ENCODE measurements at places on chromosomes 11 and 22.
A peak's percentile ranks its signal among the peaks of the same experiment; 100 is the strongest.

GRCh38 chr11:121722431-121723245 lies 269.9 kb upstream of the SORL1-AS1 start:
- peak; percentile 64 for DNase-seq

- no peak for DNase-seq
Measured at GRCh38 chr22:34429314-34429713, 509.0 kb upstream of the LARGE1 start.

DNA sequence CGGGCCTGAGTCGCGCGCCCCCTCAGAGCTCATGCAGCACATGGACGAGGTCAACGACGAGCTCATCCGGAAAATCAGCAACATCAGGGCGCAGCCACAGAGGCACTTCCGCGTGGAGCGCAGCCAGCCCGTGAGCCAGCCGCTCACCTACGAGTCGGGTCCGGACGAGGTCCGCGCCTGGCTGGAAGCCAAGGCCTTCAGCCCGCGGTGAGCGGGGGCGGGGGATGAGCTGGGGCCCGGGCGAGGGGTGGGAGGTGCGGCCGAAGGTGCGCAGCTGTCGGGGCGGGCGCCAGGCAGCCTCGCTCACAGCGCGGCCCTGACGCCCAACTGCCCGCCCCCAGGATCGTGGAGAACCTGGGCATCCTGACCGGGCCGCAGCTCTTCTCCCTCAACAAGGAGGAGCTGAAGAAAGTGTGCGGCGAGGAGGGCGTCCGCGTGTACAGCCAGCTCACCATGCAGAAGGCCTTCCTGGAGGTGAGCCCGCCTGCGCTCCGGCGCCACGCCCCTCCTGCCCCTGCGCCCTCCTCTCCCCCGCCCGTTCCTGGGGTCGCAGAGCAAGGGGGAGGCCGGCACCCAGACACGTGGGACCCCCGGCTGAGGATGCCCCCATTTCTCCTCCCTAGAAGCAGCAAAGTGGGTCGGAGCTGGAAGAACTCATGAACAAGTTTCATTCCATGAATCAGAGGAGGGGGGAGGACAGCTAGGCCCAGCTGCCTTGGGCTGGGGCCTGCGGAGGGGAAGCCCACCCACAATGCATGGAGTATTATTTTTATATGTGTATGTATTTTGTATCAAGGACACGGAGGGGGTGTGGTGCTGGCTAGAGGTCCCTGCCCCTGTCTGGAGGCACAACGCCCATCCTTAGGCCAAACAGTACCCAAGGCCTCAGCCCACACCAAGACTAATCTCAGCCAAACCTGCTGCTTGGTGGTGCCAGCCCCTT lies 20.5 kb downstream of the EPS8L2 start:
- DNase-seq = peak; percentile 70

GRCh38 chr11:91258876-91259275 lies 965.7 kb upstream of the FAT3 start:
- DNase-seq = no peak
